ENCODE measurements at places on chromosomes 4 and X. TPM values are rescaled to one million over a fixed set of nuclear protein-coding genes. Genes with fewer than 3 reads are reported as not detected.

DNA sequence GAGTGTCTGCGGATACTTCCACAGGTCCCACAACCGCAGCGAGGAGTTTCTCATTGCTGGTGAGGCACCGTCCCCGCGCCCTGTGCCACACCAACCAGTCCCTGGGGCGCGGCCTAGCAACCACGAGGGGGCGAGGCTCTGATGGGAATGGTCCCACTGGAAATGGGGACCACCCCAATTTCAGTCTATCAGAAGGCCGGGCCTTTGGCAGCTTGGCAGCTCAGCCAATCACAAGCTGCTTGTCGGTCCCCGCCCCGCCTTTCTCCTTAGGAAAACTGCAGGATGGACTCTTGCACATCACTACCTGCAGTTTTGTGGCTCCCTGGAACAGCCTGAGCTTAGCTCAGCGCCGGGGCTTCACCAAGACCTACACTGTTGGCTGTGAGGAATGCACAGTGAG is 3.0 kb downstream of the TIMP1 start:
- no peaks in the 10 kb centered on the region for H3K27me3 ChIP-seq
- H3K36me3 ChIP-seq, result peaks cover 7% of the 10 kb centered on the region
- no peak for DNase-seq
- H3K4me3 ChIP-seq, result no peak overlapping the region
- no peak overlapping the region for H3K27ac ChIP-seq

DNA sequence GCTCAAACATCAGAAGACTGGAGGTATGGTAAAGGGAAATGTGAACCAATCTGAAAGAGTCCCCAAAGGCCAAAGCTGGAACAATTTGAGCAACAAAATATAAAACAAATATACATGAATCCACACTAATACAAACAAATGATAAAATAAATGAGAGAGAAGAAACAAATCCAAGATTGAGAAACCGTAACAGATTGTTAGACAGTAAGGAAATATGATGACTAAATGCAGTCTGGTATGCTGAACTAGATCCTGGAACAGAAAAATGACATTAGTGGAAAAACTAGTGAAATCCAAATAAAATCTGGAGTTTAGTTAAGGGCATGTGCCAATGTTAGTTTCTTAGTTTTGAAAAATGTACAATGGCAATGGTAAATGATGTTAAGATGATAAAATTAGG is 15.9 kb downstream of the PPA2 start:
- no peak overlapping the region for H3K4me3 ChIP-seq
- H3K36me3 ChIP-seq, result peaks cover 52% of the 10 kb centered on the region
- H3K4me1 ChIP-seq, result peaks cover 5% of the 10 kb centered on the region
- DNase-seq, result no peak

DNA sequence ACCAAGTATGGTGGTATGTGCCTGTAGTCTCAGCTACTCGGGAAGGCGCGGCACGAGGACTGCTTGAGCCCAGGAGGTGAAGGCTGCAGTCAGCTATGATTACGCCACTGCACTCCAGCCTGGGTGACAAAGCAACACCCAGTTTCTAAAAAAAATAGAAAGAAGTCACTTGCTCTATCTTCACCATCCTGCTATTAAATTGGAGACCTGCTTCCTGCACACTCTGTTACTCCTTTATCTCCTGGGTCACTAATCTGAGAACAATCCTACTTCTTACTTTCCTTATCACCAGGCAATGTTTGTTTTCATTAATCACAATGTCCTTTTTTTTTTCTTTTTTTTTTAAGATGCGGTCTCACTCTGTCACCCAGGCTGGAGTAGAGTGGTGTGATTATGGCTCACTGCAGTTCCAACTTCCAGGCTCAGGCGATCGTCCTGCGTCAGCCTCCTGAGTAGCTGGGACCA is 16.2 kb downstream of the PRKX start:
- peaks cover 36% of the 10 kb centered on the region for H3K4me1 ChIP-seq
- peaks cover 36% of the 10 kb centered on the region for H3K36me3 ChIP-seq
- no peak overlapping the region for H3K4me3 ChIP-seq
- no peaks in the 10 kb centered on the region for H3K27me3 ChIP-seq

The IL15 gene
- total RNA-seq, result 3.3 TPM

GRCh38 chr4:157983300-157983699 is 189.5 kb downstream of the GASK1B start:
- peaks cover 2% of the 10 kb centered on the region for H3K4me1 ChIP-seq
- DNase-seq, result no peak
- H3K36me3 ChIP-seq, result no peaks in the 10 kb centered on the region
- no peak overlapping the region for H3K4me3 ChIP-seq
- H3K27me3 ChIP-seq, result peaks cover 2% of the 10 kb centered on the region

The GRPR gene
- total RNA-seq, result not detected

The TEX13D gene
- total RNA-seq, result not detected

The LRIT3 gene
- not detected for total RNA-seq

Data from activated naive CD8-positive, alpha-beta T cell treated with anti-CD3 and anti-CD28 coated beads, Interleukin-2, amount 10 ng/mL, durations not matched to agents 7 days and 5 days (primary cell).